ENCODE measurements at places on chromosomes 1 and 21. TPM values are rescaled to one million over a fixed set of nuclear protein-coding genes. Genes with fewer than 3 reads are reported as not detected.
A peak's percentile ranks its signal among the peaks of the same experiment; 100 is the strongest.

C8A gene
- total RNA-seq: not detected

GRCh38 chr1:167681451-167682098 lies 40.2 kb upstream of the MPZL1 start:
- DNase-seq: no peak

GRCh38 chr1:186463511-186463910 lies 2.6 kb upstream of the PDC start:
- no peak for DNase-seq

DNA sequence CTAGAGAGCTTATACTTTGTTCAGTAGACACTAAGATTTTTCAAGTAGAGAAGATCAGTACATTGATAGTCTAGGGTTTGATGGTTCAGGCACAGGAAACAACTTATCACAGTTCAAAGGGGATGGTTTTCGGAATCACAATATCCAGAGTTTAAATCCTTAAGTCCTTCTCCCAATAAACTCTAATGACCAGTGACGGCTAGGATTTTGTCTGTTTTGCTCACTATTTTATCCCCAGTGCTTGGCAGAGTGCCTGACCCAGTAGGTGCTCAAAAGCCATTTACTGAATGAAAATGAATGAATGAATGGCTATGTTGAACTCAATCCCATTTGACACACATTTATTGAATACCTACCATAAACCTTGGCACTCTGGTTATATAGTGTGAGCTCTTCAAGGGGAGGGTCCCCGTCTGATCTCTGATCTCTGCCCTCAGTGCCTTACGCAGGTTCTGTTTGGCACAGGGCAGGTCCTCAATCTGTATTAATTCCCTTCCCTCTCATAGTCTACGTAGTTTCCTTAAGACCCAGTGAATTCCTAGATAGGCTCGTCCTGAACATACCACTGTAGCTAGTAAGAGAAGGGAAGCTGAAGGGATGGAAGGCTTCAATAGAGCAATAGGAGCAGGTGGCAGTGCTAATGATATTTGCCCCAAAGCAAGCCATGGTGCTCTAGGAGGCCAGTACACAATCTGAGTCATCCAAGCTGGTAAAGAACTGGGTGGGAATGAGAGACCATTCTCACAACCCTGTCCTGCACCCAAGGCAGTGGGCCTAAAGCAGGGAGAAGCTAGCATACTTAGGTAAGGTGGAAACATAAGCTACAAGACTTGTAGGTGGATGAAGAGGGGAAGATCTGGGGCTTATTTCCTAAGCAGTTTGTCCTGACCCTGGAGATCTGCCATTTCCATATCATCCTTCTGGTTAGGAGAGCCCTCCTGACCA lies 53.4 kb downstream of the DMAP1 start:
- no peak for DNase-seq

ADAMTS4 gene
- 0.32 TPM for total RNA-seq

GRCh38 chr1:4307468-4307845 lies 347.0 kb upstream of the AJAP1 start:
- DNase-seq: no peak

- no peak for DNase-seq
Measured at GRCh38 chr1:235077571-235078479, 50.8 kb downstream of the TOMM20 start.

DDR2 gene
- total RNA-seq: 0.65 TPM

- DNase-seq: no peak
Measured at GRCh38 chr1:215393476-215393875, 173.6 kb upstream of the KCTD3 start.

HSF2BP gene
- total RNA-seq: 11.9 TPM

UBASH3A gene
- not detected for total RNA-seq

- no peak for DNase-seq
Measured at GRCh38 chr1:42753070-42753469, 13.0 kb upstream of the CLDN19 start.

TNFRSF8 gene
- total RNA-seq: not detected

AADACL3 gene
- total RNA-seq: not detected

SPRR2G gene
- total RNA-seq: not detected

DNA sequence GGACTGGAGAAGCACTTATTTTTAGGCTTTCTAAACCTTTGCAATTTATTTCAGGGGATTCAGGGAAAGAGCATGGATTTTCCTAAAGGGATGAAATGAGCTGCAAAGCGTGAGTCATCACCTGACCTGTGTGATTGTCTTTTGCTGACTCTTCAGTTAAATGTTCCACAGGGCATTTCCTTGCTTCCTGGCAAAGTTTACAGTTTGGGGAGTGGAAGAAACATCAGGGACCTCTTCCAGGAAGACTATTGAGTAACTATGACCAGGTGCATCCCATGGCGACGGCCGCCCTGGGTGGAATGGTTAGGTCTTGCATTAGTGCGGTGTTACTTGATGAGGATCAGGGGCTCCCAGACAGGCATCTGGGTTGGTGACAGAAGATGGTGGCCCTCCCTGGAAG lies 79.5 kb upstream of the SIPA1L2 start:
- DNase-seq: no peak

GRCh38 chr1:223378754-223379153 lies 14.5 kb upstream of the CCDC185 start:
- DNase-seq: no peak

DNA sequence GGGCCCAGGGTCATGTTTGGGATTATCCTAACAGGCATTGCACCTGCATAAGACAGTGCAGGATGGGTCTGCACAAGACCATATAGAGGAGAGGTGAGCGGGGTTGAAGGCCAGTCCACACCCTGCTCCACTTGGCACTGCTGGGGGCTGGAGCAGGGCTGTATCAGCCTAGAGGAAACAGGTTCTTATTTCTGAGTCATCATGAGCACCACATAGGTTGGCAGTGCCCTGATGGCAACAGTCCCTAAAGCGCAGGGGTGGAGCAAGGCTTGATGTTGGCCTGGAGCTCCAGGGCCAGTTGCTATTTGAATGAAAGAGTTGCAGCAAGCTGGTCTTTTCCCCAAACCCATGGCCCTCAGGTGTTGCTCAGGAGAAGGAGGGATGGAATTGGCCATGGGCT lies 29.8 kb upstream of the BMP8B start:
- DNase-seq: no peak

DNA sequence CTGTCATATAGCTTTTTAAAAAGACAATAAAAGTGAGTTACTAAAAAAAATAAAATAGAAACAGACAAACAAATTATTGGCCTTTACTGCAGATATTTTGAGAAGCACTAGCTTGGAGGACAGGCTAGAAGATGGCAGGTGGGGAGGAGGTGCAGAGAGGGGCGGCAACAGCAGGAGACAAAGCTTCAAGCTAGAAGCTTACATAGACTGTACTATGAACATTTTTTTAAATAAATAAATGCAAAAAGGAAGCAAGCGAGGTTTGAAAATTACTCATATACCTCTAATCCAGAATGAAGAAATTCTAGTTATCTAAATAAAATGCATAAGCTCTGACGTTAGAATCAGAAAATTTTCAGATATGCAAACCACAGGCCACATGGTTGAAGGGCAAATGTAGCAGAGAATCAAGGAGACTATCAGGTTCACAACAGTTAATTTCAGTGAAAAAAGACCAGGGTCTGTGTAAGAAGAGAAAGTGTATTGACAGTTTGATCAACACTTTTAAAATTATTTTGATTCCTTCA lies 54.9 kb downstream of the NRIP1 start:
- DNase-seq: no peak

GRCh38 chr1:233620065-233620464 lies 6.2 kb downstream of the KCNK1 start:
- DNase-seq: no peak

DNA sequence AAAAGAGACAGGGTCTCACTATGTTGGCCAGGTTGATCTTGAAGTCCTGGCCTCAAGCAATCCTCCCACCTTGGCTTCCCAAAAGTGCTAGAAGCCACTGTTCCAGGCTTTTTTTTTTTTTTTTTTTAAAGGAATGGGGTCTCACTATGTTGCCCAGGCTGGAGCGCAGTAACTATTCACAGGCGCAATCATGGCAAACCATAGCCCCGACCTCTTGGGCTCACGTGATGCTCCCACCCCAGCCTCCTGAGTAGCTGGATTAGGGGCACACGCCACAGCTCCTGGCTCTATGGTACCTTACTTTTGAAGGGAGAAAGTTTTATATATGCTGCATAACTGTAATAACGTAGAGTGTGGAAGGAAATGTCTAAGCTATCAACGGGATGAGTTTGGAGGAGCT lies 5.7 kb upstream of the ATP13A2 start:
- no peak for DNase-seq

KRTAP19-3 gene
- not detected for total RNA-seq

DNA sequence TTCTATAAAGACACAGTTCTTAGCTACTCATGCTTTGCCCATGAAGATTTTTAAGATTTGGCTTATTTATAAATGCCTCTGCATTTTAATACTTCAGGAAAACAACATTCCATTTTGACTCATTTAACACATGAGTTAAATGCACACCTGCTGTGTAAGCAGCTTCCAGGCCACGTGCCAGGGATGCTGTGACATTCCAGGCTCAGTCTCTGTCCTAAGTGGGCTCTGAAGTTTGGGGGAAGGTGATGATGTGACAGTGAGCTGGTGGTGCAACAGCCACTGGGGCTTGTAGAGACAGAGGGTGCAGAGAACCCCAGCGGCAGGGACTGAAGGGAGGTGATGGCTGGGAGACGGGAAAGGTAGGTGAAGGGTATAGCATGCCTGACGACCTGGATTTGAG lies 40.7 kb downstream of the HHAT start:
- DNase-seq: no peak

DNA sequence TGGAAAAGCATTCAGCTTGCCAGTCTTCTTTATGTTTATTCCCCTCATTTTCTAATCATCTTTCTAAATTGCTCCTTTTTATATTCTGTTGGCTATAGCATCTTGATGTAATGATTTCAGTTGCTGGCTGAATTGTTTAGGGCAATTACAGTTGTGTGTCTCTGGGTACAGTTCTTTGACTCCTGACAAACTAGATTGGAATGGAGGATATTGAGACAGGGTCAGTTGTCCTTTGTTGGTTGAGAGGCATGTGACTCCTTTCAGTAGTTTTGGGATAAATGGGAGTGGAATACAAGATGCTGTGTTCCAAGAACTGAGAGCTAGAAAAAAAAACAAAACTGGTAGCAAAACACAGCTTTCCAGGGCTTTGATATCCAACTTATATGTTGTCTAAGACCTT lies 1.5 kb downstream of the CENPF start:
- DNase-seq: no peak

GRCh38 chr1:37239225-37239740 lies 205.0 kb upstream of the GRIK3 start:
- no peak for DNase-seq

DNA sequence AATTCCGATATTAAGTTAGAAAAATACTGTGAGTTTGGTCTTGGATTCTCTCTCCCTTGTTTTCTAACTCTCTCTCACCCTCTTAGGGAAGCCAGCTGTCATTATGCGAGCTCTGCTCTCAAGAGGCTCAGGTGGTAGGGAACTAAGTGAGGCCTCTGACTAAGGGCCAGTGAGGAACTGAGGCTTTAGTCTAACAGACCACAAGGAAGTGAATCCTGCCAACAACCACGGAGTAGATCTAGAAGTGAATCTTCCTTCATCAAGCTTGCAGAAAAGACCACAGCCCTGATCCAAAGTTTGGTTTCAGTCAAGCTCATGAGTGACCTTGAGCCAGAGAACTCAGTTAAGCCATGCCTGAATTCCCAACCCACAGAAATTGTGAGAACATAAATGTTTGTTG lies 180.1 kb upstream of the PRMT6 start:
- no peak for DNase-seq

KIF26B gene
- 4.9 TPM for total RNA-seq

DNA sequence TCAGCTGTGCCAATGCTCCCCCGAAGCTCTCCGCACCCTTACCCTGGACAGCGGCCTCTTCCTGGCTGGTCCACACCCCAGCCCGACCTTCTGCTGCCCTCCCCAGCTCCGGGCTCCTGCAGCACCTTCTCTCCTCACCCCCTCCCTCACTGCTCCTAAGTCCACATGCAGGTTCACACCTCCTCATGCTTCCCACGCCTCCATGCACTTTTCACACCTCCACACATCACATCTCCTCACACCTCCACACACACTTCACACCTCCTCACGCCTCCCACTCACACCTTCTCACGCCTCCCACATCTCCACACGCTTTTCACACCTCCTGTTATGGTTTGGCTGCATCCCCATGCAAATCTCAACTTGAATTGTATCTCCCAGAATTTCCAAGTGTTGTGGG lies 18.9 kb downstream of the GPR137B start:
- DNase-seq: no peak

HSD3B1 gene
- 40.9 TPM for total RNA-seq

- no peak for DNase-seq
Measured at GRCh38 chr1:67166196-67166595, at the start of gene IL23R. TSS of gene IL23R (plus strand) at chr1:67166454. CDS start at chr1:67168121, 1,667 bp downstream.

- DNase-seq: no peak
Measured at GRCh38 chr1:184143449-184143848, 91.9 kb downstream of the TSEN15 start.

- DNase-seq: peak; percentile 39
Measured at GRCh38 chr1:43706598-43707189, 642 bp upstream of the ST3GAL3 start.

GRCh38 chr1:231236208-231236591 lies 4.8 kb upstream of the GNPAT start:
- DNase-seq: no peak

DNA sequence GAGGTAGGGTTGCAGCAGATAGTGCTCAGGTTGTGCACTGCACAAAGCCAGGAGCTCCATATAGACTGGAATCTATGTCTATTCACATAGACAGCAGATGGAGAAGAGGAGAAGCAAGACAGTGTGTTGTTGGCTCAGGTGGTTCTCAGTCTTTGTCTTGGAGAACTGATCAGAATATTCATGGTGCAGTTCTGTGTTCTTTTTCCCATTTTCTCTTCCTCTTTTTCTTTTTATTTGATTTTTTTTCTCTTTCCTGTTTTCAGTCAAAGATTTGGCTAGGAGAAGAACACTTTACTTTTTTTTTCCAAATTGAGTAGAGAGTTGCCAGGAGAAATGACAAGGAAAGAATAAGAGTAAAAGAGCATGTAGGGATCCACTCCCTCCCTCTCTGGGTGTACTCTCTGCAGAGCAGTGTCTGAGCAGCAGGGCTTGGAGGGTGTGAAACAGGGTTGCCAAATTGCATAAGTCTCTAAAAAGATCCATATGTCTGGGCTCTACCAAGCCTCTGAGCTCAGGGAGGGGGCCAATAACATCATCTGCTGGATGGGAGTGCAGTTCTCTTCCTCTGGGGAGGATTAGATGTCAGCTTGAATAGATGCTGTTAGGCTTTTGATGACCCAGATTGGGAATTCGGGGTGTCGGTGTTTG lies 8.7 kb upstream of the CD34 start:
- no peak for DNase-seq

CD1B gene
- not detected for total RNA-seq

GRCh38 chr21:17730782-17731181 lies 88.4 kb downstream of the C21orf91 start:
- no peak for DNase-seq

- DNase-seq: no peak
Measured at GRCh38 chr1:229185963-229186362, 84.9 kb upstream of the RAB4A start.

- no peak for DNase-seq
Measured at GRCh38 chr21:42226626-42227025, 7.7 kb downstream of the ABCG1 start.

- peak; percentile 72 for DNase-seq
Measured at GRCh38 chr1:244089561-244089960, 38.5 kb downstream of the ZBTB18 start.

GRCh38 chr1:40183055-40183710 lies 22.0 kb downstream of the RLF start:
- peak; percentile 32 for DNase-seq

TFF3 gene
- total RNA-seq: 65.8 TPM

RPTN gene
- total RNA-seq: not detected

Measured in Caco-2 (cell line).